ENCODE measurements at places on chromosomes 5 and 9.

DNA sequence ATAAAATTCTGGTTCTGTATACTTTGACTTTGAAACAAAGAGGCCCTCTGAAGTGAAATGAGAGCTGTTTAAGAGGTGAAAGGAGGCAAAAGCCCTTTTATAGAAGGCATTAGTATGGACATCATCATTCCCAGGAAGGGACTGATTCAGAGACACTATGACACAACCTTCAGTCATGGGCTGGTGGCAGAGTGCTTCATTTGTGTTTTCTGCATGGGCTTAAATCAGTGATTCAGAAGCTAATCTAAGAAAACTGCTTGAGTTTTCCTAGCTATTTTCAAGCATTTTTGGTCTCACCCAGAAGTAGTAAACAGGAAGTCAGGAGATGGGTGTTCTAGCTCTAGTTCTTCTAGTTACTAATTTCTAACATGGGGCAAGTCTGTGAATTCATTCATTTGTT, 288.9 kb downstream of the TRPM3 start:
- DNase-seq, result no peak

DNA sequence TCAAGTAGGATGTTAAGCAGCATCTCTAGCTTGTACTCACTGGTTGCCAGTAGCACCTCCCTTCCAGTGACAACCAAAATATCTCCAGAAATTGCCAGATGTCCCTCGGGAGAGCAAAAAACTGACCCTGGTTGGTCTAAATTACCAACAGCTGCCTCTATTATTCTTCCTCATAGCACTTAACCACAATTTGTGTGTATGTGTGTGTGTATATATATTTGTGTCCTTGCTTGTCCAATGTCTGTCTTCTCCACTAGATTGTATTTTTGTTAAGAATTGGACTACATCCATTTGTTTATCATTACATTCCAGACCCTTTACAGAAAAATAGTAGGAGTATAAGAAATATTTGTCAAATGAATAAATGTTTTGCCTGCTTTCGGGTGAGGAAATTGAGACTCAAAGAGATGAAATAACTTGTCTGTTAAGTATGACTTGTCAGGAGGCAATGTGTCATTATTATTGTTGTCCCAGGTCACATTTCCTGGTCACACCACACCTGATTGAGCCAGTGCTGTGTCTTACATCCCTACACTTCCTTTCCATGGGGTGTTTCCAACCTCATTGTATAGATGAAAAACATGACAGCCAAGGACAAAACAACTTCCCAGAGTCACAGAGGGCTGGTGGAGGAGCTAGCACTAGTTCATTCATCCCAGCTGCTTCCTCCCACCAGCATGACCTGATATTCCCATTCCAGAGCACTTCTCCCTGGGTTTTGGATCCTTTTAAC, 11.4 kb upstream of the GRPEL2 start:
- DNase-seq, result no peak

GRCh38 chr9:109064963-109065702, 51.8 kb upstream of the CTNNAL1 start:
- no peak for DNase-seq

DNA sequence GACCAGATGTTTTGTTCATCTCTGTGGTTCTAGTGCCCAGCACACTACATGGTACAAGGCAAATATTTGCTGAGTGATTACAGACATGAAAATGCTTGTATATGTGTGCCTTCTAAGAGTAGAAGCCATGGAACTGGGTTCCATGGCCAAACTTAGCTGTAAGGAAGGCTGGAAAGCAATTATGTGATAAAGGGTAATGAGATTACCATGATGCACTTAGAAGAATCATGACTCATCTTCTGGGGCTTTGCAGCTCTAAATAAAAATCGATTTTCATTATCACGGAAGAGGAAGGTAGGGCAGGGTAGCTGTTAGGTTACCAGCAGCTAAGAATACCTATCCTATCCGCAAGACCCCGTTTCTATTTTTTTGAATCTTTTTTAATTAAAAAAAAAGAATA, 28.0 kb downstream of the RFK start:
- no peak for DNase-seq

GRCh38 chr9:105047742-105048041, 119.7 kb upstream of the ABCA1 start:
- DNase-seq, result no peak

- DNase-seq, result no peak
Observed at GRCh38 chr9:4137234-4137633, 162.6 kb downstream of the GLIS3 start.

DNA sequence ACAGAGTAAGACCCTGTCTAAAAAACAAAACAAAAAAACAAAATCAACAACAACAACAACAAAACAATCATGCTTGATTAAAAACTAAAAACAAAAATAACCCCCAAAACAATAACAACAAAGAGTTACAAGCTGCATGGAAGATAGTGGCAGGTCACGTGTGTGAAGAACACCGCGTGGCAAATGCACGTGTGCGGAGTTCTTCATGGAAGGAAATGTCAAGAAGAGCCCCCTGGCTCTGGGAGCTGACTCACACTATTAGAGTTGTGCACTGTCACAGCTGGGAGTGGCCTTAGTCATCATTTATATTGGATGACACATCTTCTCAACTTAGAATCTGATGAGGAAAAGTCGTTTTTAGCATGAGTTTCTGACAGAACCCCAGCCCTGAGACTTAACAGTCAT, 110.5 kb downstream of the JMY start:
- DNase-seq, result no peak

DNA sequence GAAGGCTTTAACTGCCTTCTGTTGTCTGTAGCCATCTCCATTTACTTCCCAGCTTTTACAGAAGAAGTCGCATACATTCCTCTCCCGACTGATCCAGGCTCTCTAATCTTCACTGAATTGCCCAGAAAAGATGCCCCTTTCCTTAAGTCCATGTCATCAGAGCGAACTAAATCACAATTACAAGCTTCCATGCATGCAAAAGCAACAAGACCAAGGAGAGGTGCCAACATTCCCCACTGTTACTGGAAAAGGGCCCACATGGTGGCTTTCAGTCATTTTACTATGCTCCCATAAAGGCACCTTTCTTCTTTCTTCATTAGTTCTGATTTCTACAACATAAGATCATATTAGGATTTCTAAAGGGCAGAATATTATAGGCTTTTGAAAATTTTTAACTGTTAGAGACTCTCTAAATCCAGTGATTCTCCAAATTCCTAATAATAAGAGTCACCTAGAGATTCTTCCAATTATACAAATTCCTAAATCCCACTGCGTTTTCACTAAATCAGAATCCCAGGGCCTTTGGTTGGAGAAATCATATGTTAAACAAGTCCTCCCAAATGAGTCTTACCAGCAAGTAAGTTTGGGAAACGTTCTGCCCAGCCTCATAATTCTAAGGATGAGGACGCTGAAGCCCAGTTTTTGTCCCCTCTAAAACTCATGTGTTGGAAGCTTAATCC, 17.0 kb upstream of the ZFR start:
- DNase-seq, result no peak

DNA sequence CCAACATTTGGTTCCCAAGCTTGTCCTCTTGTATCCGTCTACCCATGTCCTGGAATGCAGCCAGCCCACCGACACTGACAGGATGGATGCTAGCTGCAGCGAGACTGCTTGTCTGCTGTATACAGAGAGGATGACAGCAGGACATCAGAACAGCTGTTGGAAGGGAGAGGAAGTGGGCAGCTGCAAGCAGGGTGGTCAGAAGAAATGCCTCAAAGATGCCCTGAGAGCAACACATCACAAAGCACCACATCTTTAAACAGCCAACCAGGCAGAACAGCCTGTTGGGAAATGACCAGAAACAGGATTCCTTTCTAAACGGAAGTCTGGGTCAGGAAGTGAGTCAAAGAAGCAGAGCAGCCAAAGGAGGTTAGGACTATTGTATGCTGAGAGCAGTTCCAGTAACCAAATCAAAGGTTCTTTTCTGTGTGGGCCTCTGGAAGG, 219.1 kb downstream of the NDUFS4 start:
- DNase-seq, result peak; percentile 51

DNA sequence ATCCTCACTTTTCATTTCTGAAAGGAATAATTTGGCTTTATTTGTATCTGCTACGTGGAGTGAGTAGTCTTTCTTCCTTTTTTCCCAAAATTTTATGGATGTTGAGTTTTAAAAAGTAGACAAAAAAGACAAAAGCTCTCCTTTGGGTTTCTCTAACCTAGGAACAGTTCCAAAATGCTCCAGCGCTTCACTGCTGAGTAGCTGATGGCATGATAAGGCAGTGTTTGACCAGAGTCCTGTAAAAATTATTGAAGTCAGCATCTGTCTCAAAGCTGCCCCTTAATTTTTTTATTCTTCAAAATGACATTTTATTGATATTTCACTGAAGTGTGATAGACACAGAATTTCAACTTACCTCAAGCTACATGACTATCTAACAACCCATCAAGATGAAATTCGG, 219.0 kb downstream of the ADAMTSL1 start:
- DNase-seq, result no peak

- no peak for DNase-seq
Observed at GRCh38 chr5:9194509-9194908, 351.4 kb downstream of the SEMA5A start.

- DNase-seq, result no peak
Observed at GRCh38 chr5:43837996-43838395, 235.0 kb downstream of the NNT start.

DNA sequence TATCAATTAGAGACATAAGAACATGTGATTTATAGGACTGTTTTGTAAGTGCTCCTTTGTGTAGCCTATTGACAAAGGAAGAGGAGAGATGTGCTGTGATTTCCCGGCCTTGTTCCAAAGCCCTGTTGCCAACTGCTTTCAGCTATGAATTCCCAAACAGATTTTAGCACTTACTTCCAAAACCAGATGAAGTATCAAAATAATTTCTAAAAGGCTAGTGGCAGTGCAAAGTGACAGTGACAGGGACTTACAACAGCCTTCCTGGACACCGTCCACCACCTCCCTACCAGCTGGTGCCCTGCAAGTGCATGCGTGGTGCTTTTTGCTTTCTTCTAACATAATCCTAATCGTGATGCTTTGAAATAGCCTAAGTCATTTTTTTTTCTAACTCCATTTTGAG, 254.1 kb upstream of the ACTBL2 start:
- no peak for DNase-seq

DNA sequence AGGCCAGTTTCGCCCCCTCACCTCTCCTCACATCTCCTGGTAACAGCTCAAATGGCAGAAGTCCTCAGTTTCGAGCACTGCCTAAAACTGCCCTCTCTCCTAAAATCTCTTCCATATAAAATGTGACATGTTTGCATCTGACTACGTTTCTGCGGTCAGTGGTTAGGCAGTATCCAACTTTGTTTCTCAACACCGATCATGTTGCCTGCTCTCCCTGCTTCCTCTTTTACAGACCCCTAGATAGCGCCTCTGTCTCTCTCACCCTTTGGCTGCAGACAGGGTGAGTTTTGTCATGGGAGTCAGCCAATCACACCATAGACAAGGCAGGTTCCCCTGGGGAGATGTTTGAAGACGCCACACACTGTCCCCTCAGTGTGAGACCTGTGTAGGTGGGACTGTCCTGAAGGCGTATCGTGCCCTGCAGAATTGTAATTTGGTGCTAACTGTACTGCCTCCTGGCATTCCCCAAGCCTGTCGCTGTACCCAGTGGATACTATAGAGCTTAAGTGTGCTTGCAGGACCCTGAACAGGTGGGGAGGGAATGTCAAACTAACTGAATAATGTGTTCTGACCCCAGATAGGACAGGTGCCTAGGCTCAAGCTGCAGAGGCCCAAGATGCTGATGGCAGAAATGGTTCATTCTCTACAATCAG, 1.1 kb downstream of the HEXB start:
- no peak for DNase-seq

GRCh38 chr5:80959768-80960442, at the start of gene RASGRF2:
RASGRF2 (plus strand) TSS chr5:80960363; CDS start chr5:80960739, 376 bp downstream.
- peak; percentile 23 for DNase-seq

GRCh38 chr5:90488791-90489190, 14.1 kb downstream of the POLR3G start:
- DNase-seq, result no peak

DNA sequence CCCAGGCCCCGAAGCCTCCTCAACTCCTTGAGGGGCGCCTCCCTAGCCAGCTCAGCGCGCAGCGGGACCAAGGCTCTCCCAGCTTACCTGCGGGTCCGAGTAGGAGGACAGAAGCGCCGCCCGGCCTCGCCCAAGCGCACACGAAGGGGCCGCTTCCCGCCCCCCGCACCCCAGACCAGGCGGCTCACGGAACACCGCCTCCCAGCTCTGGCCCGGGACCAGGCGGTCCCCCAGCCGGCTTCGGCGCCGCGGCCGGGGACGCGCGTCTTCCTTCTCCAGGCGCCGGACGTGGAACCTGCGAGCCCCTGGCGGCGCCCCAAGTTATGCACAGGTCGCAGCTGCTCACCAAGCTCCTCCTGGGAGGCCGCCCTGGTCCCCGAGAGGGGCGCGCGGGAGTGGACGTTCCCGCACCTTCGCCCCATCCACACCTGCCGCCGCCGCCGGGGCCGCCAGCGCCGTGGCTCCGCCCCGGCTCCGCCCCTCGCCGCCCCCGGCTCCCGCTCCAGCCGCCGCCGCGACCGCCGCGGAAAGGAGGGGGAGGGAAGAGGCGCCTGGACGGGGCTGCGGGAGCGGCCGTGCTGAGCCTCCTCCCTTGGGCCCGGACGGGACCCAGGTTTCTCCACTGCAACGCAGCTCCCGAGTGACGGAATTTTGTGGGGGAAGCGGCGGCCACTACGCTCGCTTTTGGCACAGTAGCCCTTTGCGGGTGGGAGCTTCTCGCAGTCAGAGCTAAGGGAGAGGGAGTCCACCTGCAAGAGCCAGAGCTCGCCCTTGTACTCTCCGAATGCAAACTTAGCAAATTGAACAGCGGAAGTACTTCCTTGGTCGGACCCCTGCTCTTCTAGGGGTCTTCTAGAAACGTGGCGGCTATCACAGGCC, 77.5 kb upstream of the IFNE start:
- DNase-seq, result peak; percentile 50

GRCh38 chr9:130327781-130328348, 62.3 kb downstream of the HMCN2 start:
- no peak for DNase-seq

DNA sequence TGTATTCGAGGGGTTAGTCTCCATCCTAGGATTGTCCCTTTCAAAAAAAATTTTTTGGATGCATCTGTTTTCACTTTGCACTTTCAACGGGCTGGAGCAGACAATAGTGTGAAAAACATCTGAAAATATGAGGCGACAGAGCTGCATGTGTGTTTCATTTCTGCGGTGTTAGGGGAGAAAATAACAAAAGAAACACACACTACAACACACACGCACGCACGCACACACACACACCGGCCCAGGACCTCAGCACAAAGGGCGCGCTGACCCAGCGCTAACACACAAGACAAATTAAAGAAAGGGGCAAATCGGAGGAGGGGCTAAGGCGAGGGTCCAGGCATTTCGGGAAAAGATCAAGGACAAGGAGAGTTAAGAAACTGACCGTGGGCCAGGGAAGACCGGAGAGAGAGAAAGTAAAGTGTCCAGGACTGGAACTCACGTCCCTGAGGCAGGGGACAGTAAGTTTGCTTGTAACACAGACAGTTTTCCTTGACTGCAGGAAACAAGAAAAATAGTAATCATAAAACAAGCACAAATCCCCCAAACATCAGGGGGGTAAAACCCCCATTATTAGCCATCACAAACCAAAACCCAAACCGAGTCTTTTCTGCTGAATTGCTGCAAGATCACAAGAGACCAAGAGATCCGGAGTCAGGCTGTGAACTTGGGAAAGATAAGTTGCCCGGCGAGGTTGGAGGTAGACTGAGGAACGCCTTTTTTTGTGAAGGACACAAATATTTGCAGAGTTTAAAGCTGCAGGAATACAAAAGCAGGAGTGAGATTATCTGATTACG, 302.1 kb downstream of the PARP8 start:
- DNase-seq, result no peak
